Activated T-helper 2 cell treated with anti-CD3 and anti-CD28 coated beads, Interferon-gamma antibody, Interleukin-2, Interleukin-4, amounts not matched to agents 10 μg/mL and 5 μg/mL and 100 μg/mL, durations not matched to agents 14 hours and 24 hours and 36 hours (primary cell): ENCODE measurements at places on chromosomes 11 and 22. TPM values are rescaled to one million over a fixed set of nuclear protein-coding genes. Genes with fewer than 3 reads are reported as not detected.

- DNase-seq = no peak
These were observed 290.7 kb upstream of the MPPED2 start for GRCh38 chr11:30876663-30877396.

GRCh38 chr22:40324468-40325305 is 21.6 kb upstream of the ADSL start:
- DNase-seq = no peak

DNA sequence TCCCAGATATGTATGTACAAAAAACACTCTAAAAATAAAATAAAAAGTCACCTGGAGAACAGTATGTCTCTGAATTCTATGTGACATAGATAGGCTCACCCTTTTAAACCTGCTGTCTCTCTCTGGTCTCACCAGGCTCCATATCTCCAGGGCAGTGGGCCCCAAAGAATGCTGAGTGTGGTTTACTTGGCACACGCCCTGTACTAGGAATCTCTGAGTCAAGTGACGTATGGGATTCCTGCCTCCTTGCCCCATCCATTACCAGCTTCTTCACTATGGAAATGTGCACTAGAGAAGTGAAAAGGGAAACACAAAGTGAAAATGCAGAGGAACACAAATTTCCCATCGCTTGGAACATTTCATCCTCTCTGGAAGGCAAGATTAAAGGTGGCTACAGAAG is 722.2 kb upstream of the TENM4 start:
- DNase-seq = no peak

DNA sequence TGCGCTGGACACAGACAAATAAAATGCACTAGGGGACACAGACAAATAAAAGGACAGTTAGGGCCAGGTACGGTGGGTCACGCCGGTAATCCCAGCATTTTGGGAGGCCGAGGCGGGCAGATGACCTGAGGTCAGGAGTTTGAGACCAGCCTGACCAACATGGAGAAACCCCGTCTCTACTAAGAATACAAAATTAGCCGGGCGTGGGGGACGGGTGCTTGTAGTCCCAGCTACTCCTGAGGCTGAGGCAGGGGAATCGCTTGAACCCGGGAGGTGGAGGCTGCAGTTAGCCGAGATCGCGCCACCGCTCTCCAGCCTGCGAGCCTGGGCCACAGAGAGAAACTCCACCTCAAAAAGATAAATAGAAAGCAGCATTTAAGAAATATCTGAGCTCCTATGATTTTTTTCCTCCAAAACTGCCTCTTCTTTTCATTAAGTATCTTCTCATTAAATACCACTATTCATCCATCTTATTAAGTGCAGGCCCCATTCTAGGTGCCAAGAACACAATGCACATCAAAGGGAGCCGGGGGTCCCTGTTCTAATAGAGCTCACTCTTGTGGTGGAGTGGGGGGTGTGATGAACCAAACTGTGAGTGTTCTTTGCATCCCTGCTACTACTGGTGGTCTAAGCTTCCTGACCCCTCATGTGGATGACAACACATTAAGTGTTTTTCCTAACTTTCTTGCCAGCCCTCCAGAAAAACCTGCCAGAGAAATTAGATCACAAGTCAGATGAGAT is 766 bp upstream of the ZNHIT2 start:
- DNase-seq = no peak

- DNase-seq = no peak
These were observed 23.3 kb upstream of the EIF3D start for GRCh38 chr22:36552289-36552688.

DNA sequence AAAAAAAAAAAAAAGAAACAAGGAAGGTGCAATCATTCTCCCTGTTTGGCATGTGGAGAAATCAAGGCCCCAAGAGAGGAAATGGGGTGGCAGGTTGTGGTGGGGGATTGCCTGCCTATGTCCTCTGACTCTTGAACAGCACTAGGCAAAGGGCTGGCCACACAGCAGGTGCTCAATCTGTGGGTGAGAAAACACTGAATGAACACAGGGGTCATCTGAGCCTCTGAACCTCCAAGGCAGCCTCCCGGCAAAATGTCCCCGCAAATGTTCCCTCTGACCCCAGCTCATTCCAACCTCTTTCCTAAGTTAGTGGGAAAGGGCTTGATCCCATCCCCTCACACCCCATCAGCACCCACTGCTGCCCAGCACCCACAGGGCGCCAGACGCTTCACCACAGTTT is 4.6 kb downstream of the PLA2G6 start:
- DNase-seq = no peak

GRCh38 chr11:119726585-119727522 is 2.1 kb downstream of the NECTIN1 start:
- no peak for DNase-seq

DNA sequence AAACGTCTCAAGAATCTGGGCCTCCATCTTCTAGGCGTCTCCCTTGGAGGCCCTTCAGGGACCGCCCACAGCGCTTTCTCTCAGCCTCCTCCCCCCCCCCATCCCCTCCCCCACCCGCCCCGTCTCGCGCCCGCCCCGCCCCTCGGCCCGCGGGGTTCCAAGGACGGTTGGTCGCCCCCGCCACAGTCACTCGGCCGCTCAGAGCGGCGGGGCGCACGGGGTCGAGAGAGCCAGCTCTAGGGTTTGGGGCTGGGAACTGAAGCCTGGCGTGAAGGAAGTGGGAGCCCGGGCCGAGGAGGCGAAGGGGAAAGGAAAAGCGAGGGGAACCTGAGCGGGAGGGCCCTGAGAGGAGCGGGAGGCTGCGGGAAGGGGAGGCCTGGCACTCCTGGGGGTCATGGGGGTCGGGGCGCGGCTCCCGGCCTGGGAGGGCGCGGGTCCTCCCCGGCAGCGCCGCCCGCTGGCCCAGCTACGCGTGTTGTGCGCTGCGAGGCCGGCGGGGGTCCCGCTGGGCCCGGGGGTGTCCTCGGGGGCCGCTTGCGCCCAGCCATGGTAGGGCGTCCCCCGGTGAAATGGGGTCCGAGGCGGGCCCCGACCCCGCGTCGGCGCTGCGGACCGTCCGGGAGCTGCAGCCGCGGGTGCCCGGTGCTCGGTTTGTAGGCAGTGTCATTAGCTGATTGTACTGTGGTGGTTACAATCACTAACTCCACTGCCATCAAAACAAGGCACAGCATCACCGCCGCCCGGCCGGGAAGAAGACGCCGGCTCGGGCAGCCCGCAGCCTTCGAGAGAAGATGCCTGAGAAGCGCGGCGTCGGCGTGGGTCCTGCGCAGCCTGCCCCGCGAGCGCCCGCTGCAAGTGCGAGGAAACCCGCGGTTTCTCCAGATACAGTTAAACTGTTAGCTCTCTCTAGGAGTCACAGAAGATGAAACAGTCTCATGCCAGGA is at the start of gene BTG4:
Gene BTG4, minus strand, starts transcription at position 91 of the 944 bp plus-strand sequence. CDS start 13,610 bp downstream, outside the sequence.
- DNase-seq = no peak

GRCh38 chr22:50739894-50740293 is 1.9 kb downstream of the ACR start:
- DNase-seq = peak; percentile 4

DNA sequence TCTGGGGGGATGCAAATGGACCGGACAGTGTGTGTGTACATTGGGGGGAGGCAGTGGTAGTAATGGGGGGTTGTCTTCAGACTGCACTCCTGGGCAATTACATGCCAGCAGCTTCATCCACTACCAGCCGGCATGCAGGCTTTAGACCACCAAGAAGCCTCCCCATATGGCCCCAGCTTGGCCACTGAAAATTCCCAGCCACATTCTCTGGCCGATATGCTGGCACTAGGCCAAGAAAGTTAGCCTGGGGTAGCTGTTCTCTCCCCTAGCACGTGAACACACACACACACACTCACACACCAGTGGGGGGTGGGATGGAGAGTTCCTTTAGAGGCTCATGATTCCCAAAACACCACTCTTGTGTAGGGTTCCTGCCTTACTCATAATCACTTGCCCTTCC is 3.6 kb upstream of the ROBO3 start:
- no peak for DNase-seq

DNA sequence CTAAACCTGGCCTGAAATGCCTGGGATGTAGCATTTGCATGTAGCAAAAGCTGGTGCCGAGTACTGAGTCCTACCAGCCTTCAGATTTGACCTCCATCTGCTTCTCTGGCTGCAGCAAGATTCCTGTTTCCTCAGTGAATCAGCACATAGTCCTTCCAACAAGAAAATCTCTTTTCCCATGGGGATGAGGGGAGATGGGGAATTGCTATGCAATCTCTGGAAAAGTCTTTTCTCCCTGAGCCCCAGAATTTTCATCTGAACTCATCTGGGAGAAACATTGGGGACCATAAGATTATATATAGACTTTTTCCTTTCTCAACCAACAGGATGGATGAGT is 32.0 kb upstream of the YWHAH start:
- DNase-seq = no peak

DNA sequence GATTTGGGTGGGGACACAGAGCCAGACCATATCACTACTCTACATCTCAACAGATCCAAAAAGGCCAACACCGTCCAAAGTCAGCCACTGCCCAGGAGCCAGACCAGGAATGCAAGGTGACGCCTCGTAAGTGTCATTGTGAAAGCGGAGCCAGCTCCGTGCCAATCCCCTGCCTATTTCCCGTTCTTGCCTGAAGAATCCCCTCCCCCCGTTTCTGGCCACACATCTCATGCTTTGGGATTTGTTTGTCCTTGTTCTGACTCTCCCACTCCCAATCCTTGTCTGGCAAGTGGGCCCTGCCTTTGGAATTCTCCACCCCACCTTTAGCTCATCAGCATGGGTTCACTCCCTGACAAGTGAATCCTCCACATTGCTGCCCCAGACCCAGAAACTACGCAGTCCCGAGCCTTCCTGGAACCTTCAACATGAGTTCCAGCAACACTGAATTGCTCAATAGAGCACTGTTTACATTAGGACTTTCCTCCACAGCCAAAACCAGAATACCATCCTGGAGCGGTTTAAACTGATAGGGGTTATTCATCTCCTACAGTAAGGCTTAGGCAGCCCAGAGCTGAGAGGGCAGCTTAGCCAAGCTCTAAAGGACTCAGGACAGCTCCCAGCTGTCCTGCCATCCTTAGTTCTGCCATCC is 6.0 kb upstream of the SLC35C1 start:
- no peak for DNase-seq

DNA sequence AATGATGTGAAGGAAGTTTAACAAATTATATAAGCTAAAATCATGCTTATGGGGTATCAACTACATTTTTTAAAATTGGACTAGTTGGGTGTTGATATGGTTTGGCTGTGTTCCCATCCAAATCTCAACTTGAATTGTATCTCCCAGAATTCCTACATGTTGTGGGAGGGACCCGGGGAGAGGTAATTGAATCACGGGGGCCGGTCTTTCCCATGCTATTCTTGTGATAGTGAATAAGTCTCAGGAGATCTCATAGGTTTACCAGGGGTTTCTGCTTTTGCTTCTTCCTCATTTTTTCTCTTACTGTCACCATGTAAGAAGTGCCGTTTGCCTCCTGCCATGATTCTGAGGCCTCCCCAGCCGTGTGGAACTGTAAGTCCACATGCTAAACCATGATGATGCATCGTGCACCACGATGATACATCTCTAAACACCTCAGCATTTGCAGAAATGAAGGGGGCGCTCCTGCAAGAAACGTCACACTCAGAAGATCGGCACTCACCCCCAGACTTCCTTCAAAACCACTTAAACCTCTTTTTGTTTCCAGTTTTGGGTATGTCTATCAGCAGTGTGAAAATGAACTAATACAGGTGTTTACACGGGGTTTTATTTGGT is 340.0 kb downstream of the SHANK2 start:
- DNase-seq = no peak

- no peak for DNase-seq
These were observed 25.8 kb upstream of the TREH start for GRCh38 chr11:118705111-118705741.

DNA sequence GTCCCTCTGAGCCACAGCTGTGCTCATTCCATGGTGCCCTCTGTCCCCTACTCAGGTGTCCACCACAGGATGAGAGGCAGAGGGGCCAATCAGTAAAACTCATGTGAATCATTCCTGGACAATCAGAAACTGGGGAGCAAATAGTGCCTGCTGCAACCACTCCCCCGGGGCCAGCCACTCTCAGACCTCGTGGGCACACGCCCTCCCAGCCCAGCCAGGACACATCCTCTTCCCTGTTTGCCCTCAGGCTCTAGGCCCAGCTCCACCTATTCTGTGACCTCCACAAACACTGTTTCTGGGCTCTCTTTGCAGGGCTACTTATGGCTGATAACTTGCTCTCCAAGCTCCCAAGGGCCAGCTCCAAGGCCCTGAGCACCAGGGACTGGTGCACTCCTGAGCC is 14.0 kb upstream of the KCTD14 start:
- no peak for DNase-seq

- DNase-seq = no peak
These were observed 16.5 kb downstream of the ZBTB16 start for GRCh38 chr11:114075891-114076441.

DNA sequence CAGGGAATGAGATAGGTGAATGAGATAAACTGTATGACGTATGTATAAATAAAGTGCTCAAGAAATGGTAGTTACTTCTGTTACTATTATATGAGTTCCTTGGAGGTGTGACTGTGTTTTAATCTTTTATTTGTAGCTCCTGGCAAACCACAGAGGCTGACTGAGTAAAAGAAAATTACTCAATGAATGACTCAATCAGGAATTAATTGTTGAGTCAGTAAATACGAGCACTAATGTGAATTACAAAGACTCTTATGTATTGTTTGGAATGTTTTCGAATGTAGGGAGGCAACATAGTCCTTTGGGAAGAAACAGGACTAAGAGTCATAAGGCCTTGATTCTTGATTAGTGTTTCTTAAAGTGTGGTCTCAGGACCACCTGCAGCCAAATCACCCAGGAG is 51.1 kb upstream of the BLID start:
- no peak for DNase-seq

DNA sequence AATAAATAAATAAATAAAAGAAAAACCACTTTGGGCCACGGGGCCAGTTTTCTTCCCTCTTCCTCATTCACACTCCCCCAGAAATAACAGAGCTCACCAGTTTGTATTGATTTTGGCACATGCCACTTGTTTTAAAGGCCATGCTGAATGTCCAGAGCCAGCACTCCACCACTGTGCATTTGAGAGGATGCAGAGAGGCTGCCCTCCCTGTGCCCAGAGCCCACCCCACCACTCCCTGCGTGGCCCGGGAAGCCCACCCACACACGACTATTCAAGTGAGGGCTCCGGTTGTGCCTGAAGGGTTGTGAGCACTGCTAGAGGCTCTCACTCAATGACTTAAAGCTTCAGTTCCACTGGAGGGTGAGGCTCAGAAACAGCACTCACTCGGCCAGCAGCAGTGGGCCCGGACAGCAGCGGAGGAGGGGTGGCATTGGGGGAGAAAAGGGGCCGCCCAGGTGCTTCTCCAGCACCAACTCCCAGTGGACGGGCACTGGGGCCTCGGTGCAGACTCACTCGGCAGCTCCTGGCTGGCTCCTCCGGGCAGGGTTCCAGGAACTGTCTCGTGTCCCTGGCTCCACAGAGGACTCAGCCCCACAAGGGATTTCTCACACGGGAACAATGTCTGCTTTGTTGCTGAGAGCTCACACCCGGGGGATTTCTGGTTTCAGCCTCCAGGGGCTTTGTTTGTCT is 112.7 kb downstream of the SHANK2 start:
- no peak for DNase-seq

TRIM49D1 gene
- not detected in 2 replicates for total RNA-seq

CD81 gene
- 211 and 219 TPM in 2 replicates for total RNA-seq

TRIM49 gene
- not detected in 2 replicates for total RNA-seq

RASD2 gene
- total RNA-seq = not detected in 2 replicates

ARHGAP8 gene
- total RNA-seq = 0.30 and 1.1 TPM in 2 replicates

ZNRF3 gene
- total RNA-seq = 0.82 and 1.1 TPM in 2 replicates

ACR gene
- not detected in 2 replicates for total RNA-seq

SLC15A3 gene
- total RNA-seq = 2.1 and 2.2 TPM in 2 replicates

PKDREJ gene
- not detected in 2 replicates for total RNA-seq
